ENCODE measurements at places on chromosomes 6 and 20.

DNA sequence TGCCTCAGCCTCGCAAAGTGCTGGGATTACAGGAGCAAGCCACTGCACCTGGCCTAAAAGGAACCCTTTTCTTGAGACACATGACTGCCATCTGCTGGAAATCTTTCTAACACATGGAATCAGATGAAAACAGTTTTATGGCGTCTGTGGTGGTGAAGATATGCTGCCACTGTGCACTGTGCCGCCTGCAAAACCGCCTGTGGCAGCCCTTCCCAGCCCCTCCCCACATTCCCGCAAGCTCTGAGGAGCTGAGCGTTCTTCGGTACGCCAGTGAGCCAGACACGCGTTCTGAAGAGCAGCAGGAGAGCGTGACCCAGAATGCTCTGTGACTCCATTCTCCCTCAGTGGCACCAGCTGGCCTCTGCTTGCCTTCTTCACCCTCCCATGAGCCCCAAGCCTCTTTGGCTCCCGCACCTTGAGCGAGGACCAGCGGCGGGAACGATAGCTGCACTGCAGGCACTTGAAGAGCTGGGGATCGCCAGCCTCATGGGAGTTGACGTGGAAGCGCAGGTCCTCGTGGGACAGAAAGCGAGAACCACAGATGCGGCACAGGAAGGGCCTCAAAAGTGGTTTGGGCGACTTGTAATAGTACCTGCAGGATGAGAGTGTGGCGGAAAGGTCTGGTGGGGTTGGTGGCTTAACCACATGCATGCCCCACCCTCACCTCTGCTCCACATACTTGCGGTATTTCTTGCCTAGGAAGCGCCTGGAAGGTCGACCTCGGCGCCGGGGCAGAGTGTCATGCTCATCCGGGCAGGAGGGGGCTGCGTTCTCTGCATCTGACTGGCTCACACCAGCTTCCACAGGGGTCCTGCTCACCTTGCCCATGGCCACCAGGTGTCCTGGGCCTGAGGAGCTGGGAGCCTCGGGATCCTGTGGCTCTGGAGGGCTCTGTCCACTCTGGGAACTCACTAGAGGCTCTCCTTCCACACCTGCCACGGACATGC lies 8.7 kb downstream of the ZNF335 start:
- peak; percentile 27 for DNase-seq

GRCh38 chr20:43530321-43531090 lies 23.0 kb downstream of the L3MBTL1 start:
- no peak for DNase-seq

GRCh38 chr6:32829495-32829894 lies 9.0 kb downstream of the TAP2 start:
- no peak for DNase-seq

GRCh38 chr20:36604952-36605398 lies 604 bp upstream of the RAB5IF start:
- no peak for DNase-seq

GRCh38 chr20:57409672-57410397 lies 18.6 kb downstream of the RBM38 start:
- no peak for DNase-seq

DNA sequence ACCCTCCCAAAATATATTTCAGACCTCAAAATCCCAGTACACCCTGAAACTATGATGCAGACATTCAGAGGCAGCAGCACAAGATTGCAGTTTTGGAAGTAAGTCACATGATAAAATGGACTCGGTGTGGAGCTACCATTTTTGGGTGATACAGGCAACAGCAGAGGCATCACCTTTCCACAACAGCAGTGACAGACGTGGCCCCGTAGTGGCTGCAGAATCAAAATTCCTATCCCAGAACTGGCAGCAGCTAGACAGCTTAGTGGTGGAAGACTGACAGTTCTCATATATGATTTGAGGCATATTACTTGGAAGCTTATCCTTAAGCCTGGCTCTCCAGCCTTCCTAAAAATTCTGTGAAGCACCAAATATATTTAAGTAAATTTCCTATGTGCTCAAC lies 19.9 kb downstream of the PLN start:
- DNase-seq, result no peak

DNA sequence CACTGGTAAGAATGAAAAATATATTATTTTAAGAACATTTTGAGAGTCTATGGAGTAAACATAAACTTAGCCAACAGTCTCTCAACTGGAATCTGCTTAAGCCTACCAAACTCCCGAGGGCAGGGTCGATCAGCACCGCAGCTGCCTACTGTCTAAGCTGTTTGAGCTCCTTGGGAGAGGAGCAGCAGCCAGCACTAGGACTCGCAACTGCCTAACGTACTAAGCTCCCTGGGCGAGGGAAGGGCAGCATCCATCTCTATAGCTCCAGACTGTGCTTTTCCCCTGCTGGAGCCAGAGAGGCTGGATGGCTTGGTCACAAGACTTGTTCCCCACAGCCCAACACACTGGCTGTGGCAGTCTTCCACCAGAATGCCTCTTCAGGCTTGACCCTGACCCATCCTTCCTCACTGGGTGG lies 96.4 kb downstream of the MOXD1 start:
- DNase-seq, result no peak

- no peak for DNase-seq
Measured at GRCh38 chr6:25564943-25565342, 87.1 kb upstream of the SCGN start.

GRCh38 chr6:111173946-111174345 lies 86.6 kb downstream of the SLC16A10 start:
- peak; percentile 3 for DNase-seq

GRCh38 chr6:151959086-151959485 lies 151.6 kb downstream of the ESR1 start:
- no peak for DNase-seq

GRCh38 chr6:152952866-152953509 lies 29.9 kb downstream of the FBXO5 start:
- DNase-seq, result no peak

- DNase-seq, result no peak
Measured at GRCh38 chr6:70298068-70298467, 4.8 kb downstream of the COL9A1 start.

DNA sequence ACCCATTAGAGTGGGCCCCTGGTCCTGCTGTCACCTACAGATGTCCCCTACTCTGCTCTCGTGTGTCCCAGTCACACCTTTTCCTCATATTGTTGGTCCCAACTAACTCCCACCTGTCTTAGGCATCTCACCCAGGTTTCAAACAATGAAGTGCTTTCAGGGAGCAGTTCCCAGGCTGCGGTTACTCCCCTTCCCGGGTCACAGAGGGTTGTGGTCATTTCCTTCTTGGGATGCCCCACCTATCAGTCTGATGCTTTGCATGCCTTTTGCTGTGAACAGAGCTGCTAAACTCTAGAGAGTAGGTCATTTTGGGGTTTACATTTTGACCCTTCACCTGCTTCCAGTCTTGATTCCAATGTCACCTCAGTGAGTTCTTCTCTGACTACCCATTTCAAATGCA lies 181.6 kb downstream of the CDC5L start:
- DNase-seq, result no peak

DNA sequence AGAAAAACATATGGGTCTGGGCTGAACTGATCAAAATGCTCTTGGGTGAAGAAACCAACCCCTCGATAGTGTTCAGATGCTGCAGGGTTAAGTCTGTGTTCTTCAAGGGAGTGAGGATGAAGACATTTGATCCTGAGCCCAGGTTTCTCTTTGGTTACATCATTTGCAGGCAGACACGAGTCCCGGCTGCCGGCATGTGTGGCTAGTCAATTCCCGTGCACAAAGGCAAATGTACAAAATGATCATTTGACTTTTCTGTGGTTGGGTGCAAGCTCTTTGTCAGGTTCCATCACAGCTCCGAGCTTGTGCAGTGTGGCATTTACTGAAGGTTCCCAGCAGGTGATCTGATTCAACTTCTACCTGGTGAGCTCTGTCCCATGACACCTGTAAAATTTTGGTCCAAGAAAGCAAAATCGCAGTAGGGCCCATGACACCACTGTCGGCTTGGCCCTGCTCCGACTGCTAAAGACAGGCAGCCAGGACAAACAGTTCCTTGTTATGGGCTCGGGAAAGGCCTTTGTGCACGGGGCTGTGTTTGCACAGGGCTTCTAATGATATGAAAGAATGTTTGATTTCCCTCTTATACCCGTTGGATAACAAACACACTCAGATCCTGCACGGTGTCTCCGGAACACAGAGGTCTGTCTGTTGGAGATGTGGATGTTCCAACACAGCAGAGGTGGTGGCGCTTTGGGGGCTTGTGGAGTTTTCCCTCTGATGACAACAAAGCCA lies 46.9 kb downstream of the GJA10 start:
- peak; percentile 63 for DNase-seq

GRCh38 chr6:99119109-99120031 lies 171.6 kb upstream of the FBXL4 start:
- peak; percentile 78 for DNase-seq

DNA sequence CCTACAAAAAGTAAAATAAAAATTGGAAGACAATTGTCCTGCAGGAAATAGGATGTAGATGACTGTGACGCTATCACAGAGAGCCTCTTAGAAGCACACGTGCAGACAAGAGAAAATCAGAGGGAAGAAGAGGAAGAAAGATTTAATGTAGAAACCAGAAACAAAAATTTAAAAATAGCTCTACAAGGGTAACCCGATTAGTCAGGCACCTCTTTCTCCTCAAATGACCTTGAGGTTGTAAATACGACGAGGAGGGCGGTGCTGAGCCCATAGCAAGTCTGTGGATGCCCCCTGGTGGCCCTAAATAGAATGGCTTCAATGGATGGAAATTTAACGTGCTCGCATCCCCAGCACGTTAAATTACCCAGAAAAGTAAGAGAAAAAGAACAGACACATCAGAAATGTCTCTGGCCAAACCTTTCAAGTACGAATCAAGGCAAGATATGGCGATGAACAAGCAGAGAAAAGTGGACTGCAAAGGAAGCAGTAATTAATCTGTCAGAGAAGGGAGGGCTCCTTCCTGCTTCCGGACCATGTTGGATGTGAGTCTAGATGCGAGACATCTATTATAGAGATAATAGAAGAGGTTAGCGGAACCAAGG lies 4.2 kb upstream of the PRPH2 start:
- peak; percentile 88 for DNase-seq

DNA sequence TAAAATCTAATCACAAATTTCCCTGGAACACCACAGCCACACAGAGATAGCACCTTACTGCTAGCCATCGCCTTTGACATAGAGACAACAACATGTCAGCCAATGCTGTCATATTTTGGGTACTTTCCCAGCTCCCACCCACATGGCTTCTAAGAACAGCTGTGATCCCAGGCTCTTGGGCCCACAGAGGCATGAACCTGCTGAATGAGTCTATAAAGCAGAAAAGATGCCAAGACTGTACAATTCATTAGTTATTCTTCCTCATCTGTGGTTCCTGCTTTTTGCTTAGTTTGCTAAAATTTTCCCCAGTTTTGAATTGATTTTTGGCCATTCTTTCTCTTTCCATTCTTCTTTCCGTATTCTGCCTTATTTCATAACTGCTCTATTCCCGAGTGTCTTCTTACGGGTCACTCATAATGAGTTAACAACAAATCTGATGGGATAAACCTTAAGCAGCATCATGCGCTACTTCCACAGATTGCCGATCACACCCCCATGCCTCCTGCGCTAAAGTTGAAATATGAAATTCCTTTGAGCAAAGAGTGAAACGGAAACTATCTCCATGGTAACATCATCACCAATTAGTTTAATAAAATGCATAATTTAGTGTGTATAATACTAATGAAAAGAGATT lies 327.3 kb upstream of the HSF2 start:
- no peak for DNase-seq

GRCh38 chr6:108559097-108559883 lies 1.4 kb upstream of the FOXO3 start:
- DNase-seq, result peak; percentile 99

- DNase-seq, result no peak
Measured at GRCh38 chr6:16765235-16765634, 4.0 kb upstream of the ATXN1 start.

GRCh38 chr6:169953686-169954085 lies 202.3 kb downstream of the ERMARD start:
- no peak for DNase-seq

GRCh38 chr6:158759966-158760617 lies 59.1 kb downstream of the EZR start:
- no peak for DNase-seq

DNA sequence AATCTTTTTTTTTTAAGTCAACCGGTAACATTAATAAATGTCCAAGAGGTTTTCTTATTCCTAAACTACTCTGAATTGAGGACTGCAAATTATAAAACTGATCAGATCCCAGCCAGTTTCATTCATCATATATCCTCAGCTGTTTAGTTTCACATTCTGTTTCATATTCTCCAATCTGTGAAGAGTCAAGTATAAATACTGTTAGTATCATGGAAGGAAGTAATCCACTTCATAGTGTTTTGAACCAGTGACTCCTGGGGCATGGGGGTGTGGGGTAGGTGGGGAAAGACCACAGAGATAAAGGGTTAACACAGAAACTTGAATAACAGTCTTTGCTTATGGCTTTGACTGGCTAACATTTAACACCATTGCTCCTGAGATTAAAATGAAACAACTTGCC lies 69.9 kb downstream of the FYN start:
- no peak for DNase-seq

- DNase-seq, result no peak
Measured at GRCh38 chr20:42604998-42605956, 584.4 kb downstream of the PTPRT start.

DNA sequence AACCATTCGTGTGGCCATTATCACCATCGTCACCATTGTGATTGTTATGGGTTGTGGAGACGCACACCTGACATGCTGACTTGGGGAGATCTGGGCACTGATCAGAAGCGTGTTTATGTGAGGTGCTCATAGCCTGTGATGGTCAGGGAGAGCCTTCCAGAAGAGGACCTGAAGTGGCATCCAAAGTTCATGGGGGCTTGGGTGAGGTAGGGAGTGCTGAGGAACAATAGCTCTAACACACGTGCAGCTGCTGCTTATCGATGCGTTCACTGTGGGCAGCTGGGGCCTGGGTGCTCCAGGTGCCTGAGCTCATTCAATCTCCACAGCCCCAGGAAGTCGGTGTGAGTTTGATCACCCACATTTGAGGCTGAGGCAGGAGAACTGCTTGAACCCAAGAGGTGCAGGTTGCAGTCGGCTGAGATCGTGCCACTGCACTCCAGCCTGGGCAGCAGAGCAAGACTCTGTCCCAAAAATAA lies 227.3 kb downstream of the PREX1 start:
- DNase-seq, result no peak

GRCh38 chr6:170393807-170394399 lies 87.3 kb downstream of the FAM120B start:
- no peak for DNase-seq

- no peak for DNase-seq
Measured at GRCh38 chr20:32447136-32448027, 89.3 kb downstream of the ASXL1 start.

GRCh38 chr6:70241991-70242420 lies 60.9 kb downstream of the COL9A1 start:
- no peak for DNase-seq

DNA sequence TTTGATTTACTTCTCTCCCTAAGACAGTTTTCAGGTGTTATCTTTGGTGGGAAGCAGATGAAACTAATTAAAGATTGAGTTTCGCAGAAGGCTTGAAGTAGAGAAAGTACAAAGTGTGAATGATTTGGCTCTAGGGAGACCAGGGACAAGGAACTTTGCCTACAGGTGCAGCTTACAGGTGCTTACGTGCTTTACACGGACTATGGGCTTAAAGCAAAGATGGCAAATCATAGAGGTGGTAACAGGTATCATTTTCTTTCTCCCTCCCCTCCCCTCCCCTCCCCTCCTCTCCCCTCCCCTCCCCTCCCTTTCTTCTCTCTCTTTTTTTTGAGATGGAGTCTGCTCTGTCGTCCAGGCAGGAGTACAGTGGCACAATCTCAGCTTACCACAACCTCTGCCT lies 136.3 kb downstream of the SLC35B3 start:
- no peak for DNase-seq

Data from putamen (tissue), 1 donor.